GM12878 (cell line): ENCODE measurements at places on chromosomes 11 and 22. TPM values are rescaled to one million over a fixed set of nuclear protein-coding genes. Genes with fewer than 3 reads are reported as not detected.

DNA sequence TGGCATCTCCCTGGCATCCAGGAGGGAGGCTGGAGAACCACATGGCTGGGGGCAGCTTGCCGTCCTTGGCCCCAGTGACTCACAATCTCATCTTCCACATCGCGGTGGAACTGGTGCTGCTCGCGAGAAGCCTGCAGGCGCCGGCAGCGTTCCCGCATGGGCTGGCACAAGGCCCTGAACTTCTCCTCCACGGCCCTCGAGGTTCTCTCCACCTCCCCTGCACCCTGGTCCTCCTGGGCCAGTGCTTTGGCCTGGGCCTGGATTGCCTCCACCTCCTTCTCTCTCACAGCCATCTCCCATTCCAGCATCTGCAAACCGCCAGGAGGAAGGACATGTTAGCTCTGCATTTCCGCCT is 16.3 kb upstream of the RBM4B start:
- DNase-seq: no peak
- no peaks in the 10 kb centered on the region for H3K4me1 ChIP-seq
- H3K27ac ChIP-seq: no peak overlapping the region
- H3K4me3 ChIP-seq: no peak overlapping the region
- H3K27me3 ChIP-seq: no peaks in the 10 kb centered on the region

GRCh38 chr11:112724496-112724790 is 236.8 kb upstream of the NCAM1 start:
- H3K4me1 ChIP-seq: no peaks in the 10 kb centered on the region
- no peaks in the 10 kb centered on the region for H3K36me3 ChIP-seq
- no peaks in the 10 kb centered on the region for H3K27me3 ChIP-seq
- DNase-seq: no peak
- H3K27ac ChIP-seq: no peak overlapping the region

DNA sequence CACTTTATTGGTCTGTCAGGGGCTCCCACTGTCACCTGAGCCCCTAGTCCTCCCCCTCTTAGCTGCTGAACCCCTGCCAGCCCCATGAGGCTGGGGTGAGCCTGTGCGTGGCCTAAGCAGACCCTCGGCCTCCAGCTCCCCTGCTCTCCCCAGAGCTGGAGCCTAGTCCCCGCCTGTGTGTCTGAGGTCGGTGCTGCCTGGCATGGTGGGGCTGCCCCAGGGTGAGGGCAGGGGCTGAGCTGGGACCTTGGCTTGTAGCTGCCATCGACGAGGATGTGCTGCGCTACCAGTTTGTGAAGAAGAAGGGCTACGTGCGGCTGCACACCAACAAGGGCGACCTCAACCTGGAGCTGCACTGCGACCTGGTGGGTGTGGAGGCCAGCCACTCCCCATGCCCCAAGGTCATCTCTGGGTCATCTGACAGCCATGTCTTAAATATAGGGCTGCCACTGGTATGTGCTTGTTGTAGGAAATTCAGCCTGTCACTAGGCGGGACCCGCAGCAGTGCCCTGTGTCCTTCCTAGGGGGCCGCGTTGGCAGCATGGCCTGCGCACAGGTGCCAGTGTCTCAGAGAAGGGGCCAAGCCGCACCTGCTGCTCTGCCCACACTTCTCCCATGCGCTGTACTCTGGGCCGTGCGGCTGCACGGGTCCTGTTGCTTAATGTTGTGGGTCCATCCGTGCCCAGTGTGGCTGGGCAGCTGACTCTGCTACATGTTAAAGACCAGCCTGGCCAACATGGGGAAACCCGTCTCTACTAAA is 21.0 kb downstream of the PPIL2 start:
- no peak for DNase-seq
- peaks cover 27% of the 10 kb centered on the region for H3K4me1 ChIP-seq
- H3K27ac ChIP-seq: no peak overlapping the region
- no peak overlapping the region for H3K4me3 ChIP-seq

DNA sequence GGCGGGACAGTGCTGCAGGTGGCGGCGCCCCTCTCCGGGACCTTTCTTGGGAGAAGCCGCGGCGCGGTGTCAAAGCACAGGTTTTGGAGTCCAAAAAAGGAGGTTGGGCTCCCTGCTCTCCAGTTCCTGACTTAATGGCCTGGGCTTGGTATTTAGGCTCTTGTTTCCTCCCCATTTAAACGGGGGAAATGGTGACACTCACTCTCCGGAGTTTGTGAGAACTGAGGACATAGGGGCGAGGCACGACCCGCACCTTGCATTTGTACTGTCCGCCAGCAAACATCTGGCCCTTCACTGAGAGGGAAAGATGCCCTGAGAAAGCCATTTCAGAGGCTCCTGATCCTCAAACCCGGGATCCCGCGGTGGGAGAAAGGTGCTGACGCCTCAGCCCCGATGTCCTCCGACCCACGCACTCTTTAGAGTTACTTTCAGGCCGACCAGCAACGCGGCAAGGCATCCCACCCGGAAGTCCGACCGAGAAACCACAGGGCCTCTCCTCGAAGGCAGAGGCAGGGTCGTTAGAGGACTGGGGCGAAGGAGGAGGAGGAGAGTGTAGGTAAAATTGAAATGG is 2.9 kb upstream of the WDR74 start:
- peaks cover 7% of the 10 kb centered on the region for H3K4me1 ChIP-seq
- H3K36me3 ChIP-seq: no peaks in the 10 kb centered on the region
- peak overlapping the region; percentile 68; the same call in 1 of the 2 replicates for H3K4me3 ChIP-seq
- DNase-seq: no peak

- H3K36me3 ChIP-seq: no peaks in the 10 kb centered on the region
- DNase-seq: peak; percentile 26
- H3K4me1 ChIP-seq: peaks cover 29% of the 10 kb centered on the region
- peak overlapping the region; percentile 18; the same call in 1 of the 2 replicates for H3K4me3 ChIP-seq
Measured at GRCh38 chr11:78350646-78351165, 66.9 kb downstream of the GAB2 start.

Gene C22orf15
- 0.13 and 0.38 TPM in 2 replicates for polyA plus RNA-seq

Gene TUB
- not detected in 2 replicates for polyA plus RNA-seq

- H3K27me3 ChIP-seq: no peaks in the 10 kb centered on the region
- H3K4me3 ChIP-seq: no peak overlapping the region
- peaks cover 5% of the 10 kb centered on the region; the same call in 1 of the 2 replicates for H3K36me3 ChIP-seq
- H3K4me1 ChIP-seq: no peaks in the 10 kb centered on the region
- no peak overlapping the region for H3K27ac ChIP-seq
Measured at GRCh38 chr22:46159777-46160176, 9.5 kb downstream of the PPARA start.

- H3K27me3 ChIP-seq: no peaks in the 10 kb centered on the region
- DNase-seq: no peak
- no peaks in the 10 kb centered on the region for H3K4me1 ChIP-seq
- H3K27ac ChIP-seq: no peak overlapping the region
- no peaks in the 10 kb centered on the region for H3K36me3 ChIP-seq
- no peak overlapping the region for H3K4me3 ChIP-seq
Measured at GRCh38 chr11:91947215-91947820, 277.3 kb upstream of the FAT3 start.

DNA sequence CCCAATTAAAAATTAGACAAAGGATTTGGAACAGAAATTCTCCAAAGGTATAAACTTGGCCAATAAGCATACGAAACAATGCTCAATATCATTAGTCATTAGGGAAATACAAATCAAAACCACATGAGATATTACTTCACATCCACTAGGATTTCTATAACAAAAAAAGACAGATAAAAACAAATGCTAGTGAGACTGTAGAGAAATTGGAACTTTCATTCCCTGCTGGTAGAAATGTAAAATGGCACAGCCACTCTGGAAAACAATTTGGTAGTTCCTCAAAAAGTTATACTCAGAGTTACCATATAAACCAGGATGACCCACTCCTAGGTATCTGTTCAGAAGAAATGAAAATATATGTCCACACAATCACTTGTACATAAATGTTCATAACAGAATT is 71.6 kb downstream of the RPL27A start:
- H3K27me3 ChIP-seq: no peaks in the 10 kb centered on the region
- no peaks in the 10 kb centered on the region for H3K36me3 ChIP-seq
- no peak overlapping the region for H3K4me3 ChIP-seq

- H3K4me1 ChIP-seq: no peaks in the 10 kb centered on the region
- no peak overlapping the region for H3K4me3 ChIP-seq
- DNase-seq: no peak
- no peaks in the 10 kb centered on the region for H3K36me3 ChIP-seq
- no peaks in the 10 kb centered on the region for H3K27me3 ChIP-seq
Measured at GRCh38 chr11:118980191-118980881, 8.8 kb downstream of the FOXR1 start.

DNA sequence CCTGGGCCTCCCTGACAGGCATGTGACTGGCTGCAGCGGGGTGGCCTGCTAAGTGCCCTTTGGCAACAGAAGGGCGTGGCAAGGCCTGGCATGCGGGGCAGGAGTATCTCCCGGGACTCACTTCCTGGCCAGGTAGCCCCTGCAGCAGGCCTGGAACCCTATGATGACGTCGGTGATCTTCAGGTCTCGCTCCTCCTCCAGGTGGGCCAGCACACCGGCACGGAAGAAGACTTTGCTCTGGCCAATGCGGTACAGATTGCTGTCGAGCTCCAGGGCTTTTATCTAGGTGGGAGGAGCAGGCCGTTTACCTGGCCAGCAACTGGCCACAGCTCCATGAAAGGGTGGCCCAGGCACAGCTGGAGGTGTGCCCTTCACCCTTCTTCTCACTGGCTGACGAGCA is 50.9 kb downstream of the APOL1 start:
- H3K4me1 ChIP-seq: no peaks in the 10 kb centered on the region
- no peaks in the 10 kb centered on the region for H3K27me3 ChIP-seq
- no peak for DNase-seq
- H3K27ac ChIP-seq: no peak overlapping the region
- no peak overlapping the region for H3K4me3 ChIP-seq

Gene FAM227A
- 0.04 and 0.59 TPM in 2 replicates for polyA plus RNA-seq

Gene CELSR1
- polyA plus RNA-seq: 0.08 TPM in 2 replicates

Gene PLEKHA7
- polyA plus RNA-seq: 1.1 and 2.2 TPM in 2 replicates

Gene CASTOR1
- 5.1 and 5.3 TPM in 2 replicates for polyA plus RNA-seq

DNA sequence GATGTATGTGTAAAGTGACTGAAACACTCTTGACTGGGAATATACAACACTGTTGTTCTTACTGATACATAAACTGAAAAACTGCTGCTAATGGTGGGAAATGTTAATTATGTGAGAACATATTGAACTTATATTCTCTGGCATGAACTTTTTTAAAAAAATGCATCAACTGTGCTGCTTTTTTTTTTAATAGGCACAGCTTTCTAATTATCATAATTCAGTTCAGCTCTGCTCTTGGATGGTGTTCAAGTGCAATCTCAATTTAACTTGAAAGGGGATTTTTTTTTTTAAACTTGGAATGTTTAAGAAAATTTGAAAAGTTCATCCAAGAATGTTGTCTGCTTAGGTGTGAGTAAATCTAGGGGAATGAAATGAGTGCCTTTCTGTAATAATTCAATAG is 5.2 kb downstream of the TEAD1 start:
- no peaks in the 10 kb centered on the region for H3K36me3 ChIP-seq
- no peaks in the 10 kb centered on the region for H3K4me1 ChIP-seq
- no peak for DNase-seq
- H3K4me3 ChIP-seq: no peak overlapping the region

DNA sequence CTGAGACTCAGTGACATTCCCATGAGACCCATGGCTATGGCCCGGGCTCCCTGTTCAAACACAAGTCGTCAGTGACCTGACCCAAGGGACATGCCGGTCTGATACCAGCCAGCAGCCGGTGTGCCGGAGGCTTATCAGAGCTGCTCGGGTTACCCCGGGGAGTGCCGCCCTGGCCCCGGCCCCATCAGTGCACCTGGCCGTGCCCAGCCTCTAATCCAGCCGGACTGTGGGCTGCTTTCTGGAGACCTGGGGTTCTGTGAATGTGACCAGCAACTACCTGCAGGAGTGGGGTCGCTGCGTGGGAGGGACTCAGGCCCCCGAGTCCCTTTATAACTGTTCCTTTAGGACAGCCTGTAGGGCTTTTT is 52.7 kb downstream of the LINC01488 start:
- no peak overlapping the region for H3K4me3 ChIP-seq
- no peaks in the 10 kb centered on the region for H3K36me3 ChIP-seq
- peaks cover 6% of the 10 kb centered on the region; the same call in 1 of the 2 replicates for H3K4me1 ChIP-seq
- no peak overlapping the region for H3K27ac ChIP-seq

GRCh38 chr11:12673601-12673923 is 659 bp upstream of the TEAD1 start:
- peak overlapping the region; percentile 51; the same call in 1 of the 2 replicates for H3K4me3 ChIP-seq
- H3K27me3 ChIP-seq: peaks cover 7% of the 10 kb centered on the region
- no peak overlapping the region for H3K27ac ChIP-seq
- no peak for DNase-seq
- H3K4me1 ChIP-seq: no peaks in the 10 kb centered on the region

- H3K36me3 ChIP-seq: no peaks in the 10 kb centered on the region
- no peak overlapping the region for H3K27ac ChIP-seq
- no peaks in the 10 kb centered on the region for H3K27me3 ChIP-seq
- H3K4me3 ChIP-seq: no peak overlapping the region
- DNase-seq: no peak
Measured at GRCh38 chr11:32188785-32189184, 97.9 kb downstream of the RCN1 start.

DNA sequence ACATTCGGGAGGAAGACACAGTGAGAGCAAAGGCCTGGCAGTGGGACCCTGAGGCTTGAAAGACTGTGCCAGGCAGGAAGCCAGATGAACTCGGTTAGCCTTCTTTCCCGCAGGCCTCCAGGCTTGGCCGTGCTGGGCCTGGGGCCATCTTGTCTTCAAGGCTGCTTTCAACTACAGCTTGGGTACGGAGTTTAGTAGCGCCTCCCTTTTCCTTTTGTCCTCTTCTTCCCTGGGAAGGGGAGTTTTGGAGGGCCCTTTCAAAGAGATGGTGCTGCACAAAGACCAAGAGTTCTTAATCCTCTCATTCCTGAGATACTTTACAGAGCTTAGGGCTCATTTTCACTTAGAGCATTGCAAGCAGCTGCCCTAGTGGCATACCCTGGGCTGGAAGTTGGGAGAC is 87.5 kb downstream of the TP53I11 start:
- H3K4me3 ChIP-seq: no peak overlapping the region
- peaks cover 15% of the 10 kb centered on the region for H3K4me1 ChIP-seq
- no peak overlapping the region for H3K27ac ChIP-seq
- no peaks in the 10 kb centered on the region for H3K36me3 ChIP-seq
- H3K27me3 ChIP-seq: no peaks in the 10 kb centered on the region; the same call in none of the 2 replicates

Gene MEI1
- 48.8 and 50.9 TPM in 2 replicates for polyA plus RNA-seq

- no peaks in the 10 kb centered on the region for H3K36me3 ChIP-seq
- no peak for DNase-seq
- no peaks in the 10 kb centered on the region for H3K4me1 ChIP-seq
- no peak overlapping the region for H3K27ac ChIP-seq
- no peak overlapping the region for H3K4me3 ChIP-seq
Measured at GRCh38 chr11:132100583-132100982, 730.2 kb downstream of the NTM start.

GRCh38 chr11:95505927-95506426 is 275.0 kb upstream of the SESN3 start:
- H3K27ac ChIP-seq: no peak overlapping the region
- H3K27me3 ChIP-seq: no peaks in the 10 kb centered on the region; the same call in none of the 2 replicates
- no peaks in the 10 kb centered on the region for H3K4me1 ChIP-seq
- H3K36me3 ChIP-seq: no peaks in the 10 kb centered on the region
- no peak for DNase-seq

GRCh38 chr11:93921695-93922468 is 71.5 kb upstream of the VSTM5 start:
- peak; percentile 4 for DNase-seq
- H3K27me3 ChIP-seq: no peaks in the 10 kb centered on the region; the same call in 1 of the 2 replicates
- H3K27ac ChIP-seq: no peak overlapping the region
- no peaks in the 10 kb centered on the region for H3K4me1 ChIP-seq
- no peak overlapping the region for H3K4me3 ChIP-seq

- H3K27ac ChIP-seq: no peak overlapping the region
- H3K4me1 ChIP-seq: no peaks in the 10 kb centered on the region
- no peak for DNase-seq
- no peaks in the 10 kb centered on the region for H3K27me3 ChIP-seq
Measured at GRCh38 chr11:97610000-97610399, 1220.2 kb downstream of the JRKL start.
